Posterior vena cava (tissue), 2 donors: ENCODE measurements at places on chromosomes 6 and 20.

DNA sequence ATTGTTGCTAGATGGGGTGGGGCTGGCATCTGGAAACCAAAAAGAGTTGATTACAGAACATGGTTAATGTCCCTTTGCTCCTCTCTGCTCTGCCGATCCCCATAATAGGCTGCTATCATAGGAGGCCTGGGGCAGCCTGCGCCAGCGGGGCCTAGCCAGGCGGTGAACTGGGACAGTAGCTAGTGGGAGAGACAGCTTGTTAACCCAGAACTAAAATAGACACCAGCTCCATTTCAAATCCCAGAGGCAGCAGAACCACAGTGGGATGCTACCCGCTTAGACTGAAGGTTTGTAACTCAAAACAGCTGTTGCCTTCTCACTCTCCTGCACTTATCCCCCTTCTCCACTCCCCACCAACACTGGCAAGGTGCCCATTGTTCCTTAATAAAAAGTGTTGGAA lies 98.5 kb downstream of the SSR1 start:
- no peak for DNase-seq

GRCh38 chr6:129453073-129453472 lies 256.9 kb downstream of the ARHGAP18 start:
- DNase-seq = no peak

- no peak for DNase-seq
Observed at GRCh38 chr20:35888657-35889056, 65.6 kb downstream of the SCAND1 start.

DNA sequence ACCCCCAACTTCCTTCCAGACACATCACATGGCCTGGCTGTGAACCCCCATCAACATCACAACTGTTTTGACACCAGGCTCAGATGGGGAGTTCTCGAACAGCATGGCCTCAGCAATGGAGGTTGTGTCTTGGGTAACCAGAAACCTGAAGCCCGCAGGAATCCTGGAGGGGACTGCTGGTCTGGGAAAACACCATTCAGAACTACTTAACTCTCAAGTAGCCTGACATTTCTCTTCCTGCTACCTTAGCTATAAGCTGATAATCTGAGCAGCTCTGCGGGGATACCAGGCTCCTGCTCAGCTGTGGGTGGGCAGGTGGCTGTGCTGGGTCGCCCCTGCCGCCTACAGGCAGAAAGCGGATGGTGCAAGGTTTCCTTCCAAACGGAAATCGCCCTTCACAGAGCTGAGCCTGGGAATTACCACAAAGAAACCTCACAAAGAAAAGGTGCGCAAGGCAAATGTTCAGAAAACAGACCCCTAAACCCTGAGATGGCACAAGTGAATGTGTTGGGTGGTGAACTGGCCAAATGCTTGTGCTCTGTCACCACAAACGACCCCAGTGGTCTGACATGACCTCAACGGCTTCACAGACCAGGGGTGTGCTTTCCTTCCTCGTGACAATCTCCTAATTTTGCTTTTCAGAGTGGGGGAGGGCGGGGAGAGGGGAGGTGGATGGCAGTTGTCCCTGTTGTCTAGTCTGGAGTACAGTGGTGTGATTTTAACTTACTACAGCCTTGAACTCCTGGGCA lies 29.5 kb downstream of the SNX5 start:
- peak; percentile 91 for DNase-seq

DNA sequence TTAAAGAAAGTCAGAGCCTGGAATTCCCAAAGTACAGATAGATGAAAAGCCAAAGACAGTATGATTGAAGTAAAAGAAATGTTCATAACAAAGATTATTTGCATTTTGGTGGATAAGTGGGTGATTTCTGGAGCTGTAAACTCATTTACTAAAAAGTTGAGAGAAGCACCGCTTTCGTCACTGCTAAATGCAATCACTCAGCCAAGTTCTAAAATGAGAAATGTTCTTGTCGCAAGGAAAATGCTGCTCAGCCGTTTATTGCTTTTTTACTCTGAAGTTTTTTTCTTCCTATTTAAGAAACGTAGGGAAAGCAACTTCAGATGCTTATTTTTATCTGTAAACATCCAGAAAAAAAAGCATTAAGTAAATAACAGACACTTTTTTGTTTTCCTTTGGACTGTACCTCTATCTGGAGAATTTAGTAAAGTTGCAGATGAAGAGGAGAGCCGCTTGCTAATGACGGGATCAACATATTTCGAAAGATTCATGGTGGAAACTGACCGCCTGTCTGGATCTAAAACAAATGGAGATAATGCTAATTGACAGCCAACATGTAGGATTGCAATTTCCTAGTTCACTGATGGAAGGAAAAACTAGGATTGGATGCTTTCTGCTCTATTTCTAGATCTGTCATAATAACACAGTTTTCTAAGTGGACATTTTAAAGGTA lies 93.8 kb upstream of the BCLAF1 start:
- no peak for DNase-seq

GRCh38 chr6:22072949-22073348 lies 223.9 kb downstream of the PRL start:
- DNase-seq = no peak

GRCh38 chr6:137473598-137473997 lies 20.6 kb downstream of the OLIG3 start:
- DNase-seq = no peak

GRCh38 chr6:43807228-43808061 lies 37.4 kb downstream of the VEGFA start:
- DNase-seq = no peak
